Tongue (tissue), 3 donors: ENCODE measurements at places on chromosomes 1 and 21.
A peak's percentile ranks its signal among the peaks of the same experiment; 100 is the strongest.

- DNase-seq = no peak
These were observed 5.4 kb downstream of the TPRG1L start for GRCh38 chr1:3630161-3630611.

- no peak for DNase-seq
These were observed 64.5 kb downstream of the EPS15 start for GRCh38 chr1:51454554-51454953.

DNA sequence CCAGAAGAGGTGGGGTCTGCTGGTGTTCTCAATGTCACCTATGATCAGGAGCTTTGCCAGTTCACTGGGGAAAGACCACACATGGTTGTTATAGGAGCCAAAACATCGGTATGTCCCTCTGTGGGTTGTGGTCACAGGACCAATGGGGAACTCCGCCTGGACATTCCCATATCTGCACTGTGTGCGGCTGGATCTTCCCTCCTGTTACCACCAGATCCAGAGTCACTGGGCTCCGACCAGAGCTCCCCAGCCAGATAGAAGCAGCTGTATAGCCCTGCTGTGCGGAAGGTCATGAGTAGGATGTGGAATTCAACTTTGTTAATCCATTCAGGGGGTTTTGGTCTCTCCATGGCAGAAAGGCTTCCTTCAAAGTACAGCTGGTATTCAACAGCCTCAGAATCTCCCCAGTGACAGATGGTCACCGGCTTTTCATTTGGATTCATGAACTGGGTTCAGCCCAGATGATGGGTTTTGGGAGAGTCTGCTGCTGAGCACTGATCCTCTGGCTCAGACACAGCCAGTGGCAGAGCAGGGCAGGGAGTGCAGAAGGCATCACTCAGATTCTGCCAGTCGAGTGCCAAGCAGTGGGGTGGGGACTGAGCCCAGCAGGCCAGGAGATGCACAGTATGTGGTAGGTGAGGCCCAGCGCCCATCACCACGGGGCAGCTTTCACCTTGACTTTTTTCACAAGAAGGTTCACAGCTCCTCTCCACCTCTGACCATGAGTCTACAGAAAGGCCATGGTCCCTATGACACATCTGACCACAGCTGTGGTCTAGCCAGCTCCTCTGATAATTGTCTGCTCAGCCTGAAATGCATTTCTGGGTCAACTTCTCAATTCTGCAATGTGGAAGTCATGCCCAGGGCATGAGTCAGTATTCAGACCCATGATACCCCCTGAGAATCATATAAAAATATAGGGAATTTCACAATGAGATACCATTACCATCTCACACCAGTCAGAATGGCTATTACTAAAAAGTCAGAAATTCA is 2.9 kb upstream of the SHCBP1L start:
- DNase-seq = peak; percentile 39

GRCh38 chr1:29686012-29686930 is 449.9 kb downstream of the PTPRU start:
- DNase-seq = no peak

- peak; percentile 27 for DNase-seq
These were observed 217.4 kb downstream of the FGGY start for GRCh38 chr1:59514061-59514909.
